NCI-H2029 (cell line): ENCODE measurements at places on chromosomes 12 and 14.

- no peak for DNase-seq
Measured at GRCh38 chr14:78902010-78902623, 731.9 kb downstream of the NRXN3 start.

GRCh38 chr14:100586403-100587085 lies 673 bp downstream of the BEGAIN start:
- no peak for DNase-seq

- DNase-seq, result no peak
Measured at GRCh38 chr14:20798932-20799331, 3.7 kb downstream of the RNASE1 start.

DNA sequence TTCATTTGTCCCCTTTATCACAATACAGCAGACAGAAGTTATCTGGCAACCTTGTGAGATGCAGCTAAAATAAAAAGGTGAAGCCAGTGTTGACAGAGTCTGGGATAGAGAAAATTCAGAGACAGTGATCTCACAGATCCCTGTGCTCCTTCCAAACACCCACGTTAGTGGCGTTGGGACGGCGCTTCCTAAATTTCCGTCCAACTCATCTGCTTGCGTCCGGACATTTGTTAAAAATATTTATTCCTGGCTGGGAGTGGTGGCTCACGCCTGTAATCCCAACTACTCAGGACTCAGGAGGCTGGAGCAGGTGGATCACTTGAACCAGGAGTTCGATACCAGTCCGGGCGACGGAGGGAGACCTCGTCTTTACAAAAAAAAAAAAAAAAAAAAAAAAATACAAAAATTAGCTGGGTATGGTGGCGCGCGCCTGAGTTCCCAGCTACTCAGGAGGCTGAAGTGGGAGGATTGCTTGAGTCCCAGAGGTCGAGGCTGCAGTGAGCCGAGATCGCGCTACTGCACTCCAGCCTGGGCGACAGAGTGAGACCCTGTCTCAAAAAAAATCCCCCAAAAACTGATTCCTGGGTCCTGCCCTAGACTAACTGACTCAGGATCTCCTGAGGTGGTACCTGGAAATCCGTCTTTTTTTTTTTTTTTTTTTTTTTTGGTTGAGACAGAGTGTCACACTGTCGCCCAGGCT lies 708 bp upstream of the TCTN1 start:
- DNase-seq, result no peak

DNA sequence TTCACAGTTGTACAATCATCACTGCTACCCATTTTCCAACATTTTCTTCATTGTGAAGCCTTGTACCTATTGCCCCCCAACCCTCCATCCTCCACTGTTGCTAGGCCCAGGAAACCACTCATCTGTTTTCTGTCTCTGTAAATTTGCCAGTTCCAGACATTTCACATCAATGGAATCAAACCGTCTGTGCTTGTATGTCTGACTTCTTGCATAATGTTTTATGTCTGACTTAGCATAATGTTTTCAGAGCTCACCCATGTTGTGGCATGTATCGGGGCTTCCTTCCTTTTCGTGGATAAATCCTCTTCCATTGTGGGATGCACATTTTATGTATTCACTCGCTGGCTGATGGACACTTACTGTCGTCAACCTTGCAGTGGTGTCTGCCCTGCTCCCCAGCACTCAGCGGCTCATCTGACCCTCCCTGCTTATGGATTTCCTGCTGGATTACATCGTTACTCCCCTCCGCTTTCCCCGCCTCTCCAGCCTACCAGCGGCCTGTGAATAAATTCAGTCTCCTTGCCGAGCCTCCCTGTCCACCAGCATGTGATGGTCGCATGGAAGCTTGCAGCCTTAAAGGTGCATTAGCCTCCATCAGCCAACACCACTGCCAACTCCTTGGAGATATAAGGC lies 727.6 kb upstream of the TMEM132C start:
- no peak for DNase-seq

GRCh38 chr14:91350813-91351511 lies 66.7 kb downstream of the CCDC88C start:
- no peak for DNase-seq

GRCh38 chr14:75430526-75430925 lies 2.7 kb downstream of the JDP2 start:
- DNase-seq, result no peak

DNA sequence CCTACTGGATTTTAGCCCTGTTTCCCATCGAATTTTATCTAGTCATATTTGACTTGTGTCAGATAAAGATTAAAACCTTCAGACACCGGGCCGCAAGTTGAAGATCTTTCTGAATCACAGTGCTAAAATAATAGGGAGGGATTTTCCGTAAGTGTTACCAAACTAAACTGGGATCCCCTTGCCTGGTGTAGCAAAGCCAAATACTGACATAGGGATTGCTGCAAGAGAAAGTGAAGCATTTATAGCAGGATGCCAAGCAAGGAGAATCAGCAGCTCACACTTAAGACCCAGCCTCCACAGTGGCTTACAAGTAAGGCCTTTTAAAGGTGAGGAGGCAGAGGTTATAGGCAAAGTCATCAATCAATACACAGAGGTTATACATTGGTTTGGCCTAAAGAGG lies 147.4 kb downstream of the AKAP6 start:
- no peak for DNase-seq

- DNase-seq, result no peak
Measured at GRCh38 chr14:91021991-91022621, 38.3 kb downstream of the RPS6KA5 start.

DNA sequence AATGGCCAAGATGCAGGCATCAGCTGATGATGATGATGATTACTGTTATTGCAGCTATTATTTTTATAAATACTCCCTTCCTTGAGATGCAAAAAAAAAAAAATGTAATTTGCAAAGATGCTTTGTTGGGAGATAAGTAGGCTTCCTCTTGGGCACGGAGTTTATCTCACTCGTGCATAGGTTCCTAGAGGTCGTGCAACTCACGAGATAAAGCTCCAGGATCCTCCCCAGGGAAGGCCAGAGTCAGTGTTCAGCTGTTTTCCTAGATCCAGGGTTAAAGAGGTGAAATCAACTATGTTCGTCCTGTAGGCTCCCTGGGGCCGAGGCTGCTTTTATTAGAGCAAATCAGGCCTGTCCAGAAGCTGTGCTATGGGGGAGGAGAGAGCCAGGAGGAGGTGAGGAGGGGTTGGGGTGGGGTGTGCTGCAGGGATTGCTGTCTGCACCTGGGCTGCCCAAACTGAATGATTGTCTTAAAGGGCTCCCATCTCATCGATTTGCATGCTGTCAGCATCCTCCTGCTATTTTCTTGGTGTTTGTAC lies 270.3 kb downstream of the NRXN3 start:
- no peak for DNase-seq

DNA sequence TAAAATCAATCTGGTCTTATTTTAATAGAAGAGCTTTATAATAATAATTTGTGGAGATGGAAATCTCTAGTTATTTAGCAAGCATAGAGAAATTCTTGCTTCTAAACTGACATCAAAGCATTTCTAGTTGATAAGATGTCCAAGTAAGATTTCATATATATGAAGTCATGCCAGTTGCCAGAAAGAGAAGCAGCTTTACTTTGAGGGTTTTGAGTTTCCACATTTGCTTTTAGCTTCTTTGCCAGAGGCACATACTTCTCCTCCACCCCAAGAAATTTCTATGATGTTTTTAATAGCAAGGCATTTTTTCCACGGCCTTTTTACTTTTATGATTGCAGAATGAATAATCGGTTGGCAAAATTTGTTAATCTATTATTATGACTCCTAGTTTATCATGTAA lies 24.2 kb upstream of the YAF2 start:
- no peak for DNase-seq

DNA sequence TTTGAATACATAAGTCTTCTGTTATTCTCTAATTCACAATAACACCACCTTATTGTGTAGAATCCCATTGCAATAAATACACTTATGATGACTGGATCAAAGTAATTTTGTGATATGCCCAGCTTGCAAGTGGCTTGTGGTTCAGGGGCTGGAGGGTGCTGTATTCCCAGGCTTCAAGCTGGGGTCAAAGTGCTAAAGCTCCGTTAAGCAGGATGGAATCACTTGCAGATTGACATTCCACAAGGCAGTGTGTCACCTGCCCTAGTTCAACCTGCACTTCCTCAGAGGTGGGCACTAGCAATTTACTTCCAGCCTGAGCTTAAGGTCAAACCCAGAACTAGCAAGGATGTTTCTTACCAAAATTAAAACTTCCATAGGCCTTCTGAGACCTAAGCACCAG lies 166.6 kb downstream of the SSPN start:
- DNase-seq, result no peak

GRCh38 chr12:94078138-94078723 lies 70.1 kb upstream of the PLXNC1 start:
- no peak for DNase-seq

DNA sequence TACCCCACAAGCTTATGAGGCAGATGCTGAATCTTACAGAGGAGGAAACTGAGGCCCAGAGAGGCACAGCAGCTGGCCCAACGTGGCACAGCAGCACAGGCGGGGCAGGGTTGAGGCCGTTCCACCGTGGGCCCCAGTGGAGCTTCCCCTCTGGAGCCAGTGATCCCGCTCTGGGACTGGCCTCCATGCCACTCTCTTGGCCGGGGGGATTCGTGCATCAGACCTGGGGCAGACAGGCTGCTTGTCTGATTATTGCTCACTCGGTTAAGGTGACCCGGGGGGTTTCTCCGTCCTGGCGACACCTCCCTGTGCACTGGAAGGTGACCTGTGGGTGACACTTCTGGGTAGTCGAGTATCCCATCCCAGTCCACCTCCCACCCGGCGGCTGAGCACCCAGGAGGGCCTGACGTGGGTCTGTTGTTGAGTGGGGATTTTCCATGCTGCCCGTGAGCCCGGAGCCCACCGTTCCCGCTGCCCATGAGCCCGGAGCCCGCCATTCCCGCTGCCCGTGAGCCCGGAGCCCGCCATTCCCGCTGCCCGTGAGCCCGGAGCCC lies 27.8 kb downstream of the NOC4L start:
- DNase-seq, result no peak
